ENCODE measurements at places on chromosomes 1 and 21.

DNA sequence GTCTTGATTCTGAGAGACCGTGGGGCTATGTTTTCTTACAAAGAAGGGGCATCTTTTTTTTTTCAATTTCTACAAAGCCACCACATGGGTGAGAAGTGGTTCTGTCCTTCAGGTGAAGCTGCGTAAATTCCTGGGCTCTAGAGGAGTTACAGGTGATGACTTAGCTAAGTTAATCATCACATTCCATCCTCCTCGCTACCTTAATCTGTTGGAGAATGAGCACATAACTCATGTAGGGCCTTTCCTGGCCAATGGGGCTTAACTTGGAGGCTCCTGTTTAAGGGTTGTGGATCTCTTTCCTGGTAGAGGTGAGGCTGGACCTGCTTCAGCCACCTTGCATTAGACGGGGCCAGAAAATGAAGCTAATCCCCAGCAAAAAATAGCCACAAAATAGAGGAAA lies 19.9 kb downstream of the REG4 start:
- DNase-seq: no peak

DNA sequence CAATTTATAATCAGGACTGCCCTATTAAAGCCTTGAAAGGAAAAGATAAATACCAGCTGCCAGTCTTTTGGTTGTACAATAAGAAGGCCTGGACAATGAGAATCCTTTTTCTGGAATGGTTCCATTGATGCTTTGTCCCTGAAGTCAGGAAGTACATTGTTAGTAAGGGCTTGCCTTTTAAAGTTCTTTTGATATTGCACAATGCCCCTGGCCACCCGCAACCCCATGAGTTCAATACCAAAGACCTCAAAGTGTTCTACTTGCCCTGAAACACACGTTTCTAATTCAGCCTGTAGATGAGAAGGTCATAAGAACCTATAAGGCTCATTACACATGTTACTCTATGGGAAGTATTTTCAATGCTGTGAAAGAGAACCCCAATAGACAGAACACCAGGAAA lies 112.1 kb downstream of the OLFM3 start:
- DNase-seq: no peak

DNA sequence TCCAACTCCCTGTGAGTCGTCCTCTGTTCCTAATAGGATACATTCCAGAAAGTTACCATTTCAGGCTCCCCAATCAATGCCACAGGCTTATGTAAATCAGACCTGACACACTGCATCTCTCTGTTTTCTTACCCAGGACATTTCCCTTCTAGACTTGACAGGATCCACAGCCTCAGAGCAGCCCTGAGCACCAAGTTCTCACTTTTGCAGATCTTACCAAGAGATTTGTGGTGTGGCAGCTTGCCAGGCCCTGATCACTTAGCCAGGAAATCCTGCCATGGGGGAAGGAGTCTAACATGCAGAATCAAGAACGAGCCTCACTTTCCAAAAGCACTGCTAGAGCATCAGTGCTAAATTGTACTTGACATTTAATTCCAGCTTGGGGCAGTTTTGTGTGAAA lies 202.9 kb downstream of the TBX15 start:
- no peak for DNase-seq

- DNase-seq: peak; percentile 27
Observed at GRCh38 chr1:231584117-231584516, 42.5 kb upstream of the DISC1 start.

DNA sequence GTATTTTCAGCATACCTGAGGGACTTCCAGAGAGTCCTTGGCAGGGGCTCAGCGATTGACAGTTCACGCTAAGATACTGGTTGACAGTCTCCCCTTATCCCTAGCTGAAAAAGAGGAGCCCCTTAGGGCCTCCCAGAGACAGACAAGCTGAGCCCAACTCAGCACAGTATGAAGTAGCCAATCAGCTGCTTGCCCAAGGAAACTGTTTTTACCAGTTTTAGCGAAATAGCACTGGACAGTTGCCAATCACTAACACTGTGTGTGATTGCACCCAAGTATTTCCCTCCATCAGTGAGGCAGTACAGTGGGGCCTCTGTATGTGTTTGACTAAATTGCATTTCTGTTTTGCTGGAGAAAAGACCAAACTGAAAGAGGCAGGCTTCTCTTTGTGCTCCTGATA lies 27.0 kb downstream of the KHDRBS1 start:
- DNase-seq: no peak

Data from NCI-H2081 treated with DMSO at 0.1 percent for 48 hours (cell line).